Mesendoderm (in vitro differentiated cells): ENCODE measurements at places on chromosomes 6 and 20.

DNA sequence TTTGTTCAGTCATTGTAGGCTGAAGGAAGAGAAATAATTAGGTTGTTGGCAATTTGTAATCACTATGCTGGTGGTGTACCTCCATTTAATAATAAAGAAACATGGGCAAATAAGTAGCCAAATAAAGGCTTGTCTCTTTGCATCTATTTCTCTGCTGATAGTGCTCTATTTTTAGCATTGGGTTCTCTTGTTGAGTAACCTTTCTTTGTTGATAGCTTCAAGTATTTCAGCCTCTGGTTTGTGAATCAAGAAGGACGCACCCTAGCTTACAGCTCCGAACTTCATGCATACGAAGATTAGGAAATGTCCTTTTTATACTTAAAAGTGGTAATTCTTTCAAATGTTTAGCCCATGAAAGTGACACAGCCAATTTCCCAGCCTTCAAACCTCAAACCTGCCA lies 2.6 kb downstream of the PPP1R14C start:
- no peak for DNase-seq

GRCh38 chr6:83044091-83044768 lies 21.4 kb downstream of the UBE3D start:
- no peak for DNase-seq

DNA sequence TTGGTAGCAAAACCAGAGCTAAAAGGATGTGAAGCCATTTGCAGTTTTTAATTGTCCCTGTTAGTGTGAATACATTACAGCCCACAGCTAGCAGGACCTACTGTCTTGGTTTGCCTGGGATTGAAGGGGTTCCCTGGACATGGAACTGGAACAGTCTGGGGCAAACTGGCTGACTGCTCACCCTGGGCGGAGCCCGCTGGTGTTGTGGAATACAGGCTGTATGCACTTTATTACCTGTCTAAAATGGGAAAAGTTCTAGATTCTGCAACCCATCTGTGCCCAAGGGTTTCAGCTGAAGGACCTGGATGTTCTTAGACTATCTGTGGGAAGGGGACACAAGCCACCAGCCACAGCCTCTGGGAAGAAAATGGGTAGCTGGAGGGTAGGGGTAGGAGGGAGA lies 12.2 kb upstream of the CDKN1A start:
- DNase-seq: no peak

DNA sequence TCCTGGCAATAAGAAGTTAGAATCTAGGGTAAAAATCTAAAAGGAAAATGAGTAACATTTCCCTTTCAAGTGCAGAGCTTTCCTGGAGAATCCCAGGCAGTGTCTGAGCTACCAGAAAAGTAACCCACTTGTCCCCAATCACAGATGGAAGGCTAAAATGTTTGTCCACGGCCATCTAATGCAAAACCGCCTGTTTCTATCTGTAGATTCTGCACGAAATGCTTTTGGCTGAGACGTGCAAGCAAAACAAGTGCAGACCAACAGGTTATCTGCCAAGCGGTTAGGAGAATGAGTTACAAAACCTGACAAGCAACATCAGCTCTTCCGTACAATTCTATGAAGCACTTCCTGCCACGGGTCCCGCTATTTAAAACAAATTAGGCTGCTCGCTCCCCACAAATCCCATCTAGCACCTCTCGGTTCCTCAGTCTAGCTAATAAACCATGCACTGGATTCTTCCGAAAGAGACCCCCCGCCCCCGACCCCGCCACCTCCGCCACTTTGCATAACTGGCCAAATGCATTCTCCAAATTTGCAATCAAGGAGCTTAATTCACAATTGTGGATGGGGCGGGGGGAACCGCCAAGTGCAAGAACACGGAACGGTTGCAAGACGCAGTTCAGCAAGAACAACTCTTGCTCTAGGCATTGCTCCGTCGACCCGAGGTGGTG lies 1.4 kb downstream of the ELOVL5 start:
- no peak for DNase-seq

GRCh38 chr20:18011482-18011881 lies 42.7 kb downstream of the MGME1 start:
- no peak for DNase-seq

GRCh38 chr6:53794720-53795339 lies at the start of gene LRRC1:
LRRC1 (plus strand) TSS chr6:53795005; CDS start chr6:53795257, 252 bp downstream.
- DNase-seq: peak; percentile 95

DNA sequence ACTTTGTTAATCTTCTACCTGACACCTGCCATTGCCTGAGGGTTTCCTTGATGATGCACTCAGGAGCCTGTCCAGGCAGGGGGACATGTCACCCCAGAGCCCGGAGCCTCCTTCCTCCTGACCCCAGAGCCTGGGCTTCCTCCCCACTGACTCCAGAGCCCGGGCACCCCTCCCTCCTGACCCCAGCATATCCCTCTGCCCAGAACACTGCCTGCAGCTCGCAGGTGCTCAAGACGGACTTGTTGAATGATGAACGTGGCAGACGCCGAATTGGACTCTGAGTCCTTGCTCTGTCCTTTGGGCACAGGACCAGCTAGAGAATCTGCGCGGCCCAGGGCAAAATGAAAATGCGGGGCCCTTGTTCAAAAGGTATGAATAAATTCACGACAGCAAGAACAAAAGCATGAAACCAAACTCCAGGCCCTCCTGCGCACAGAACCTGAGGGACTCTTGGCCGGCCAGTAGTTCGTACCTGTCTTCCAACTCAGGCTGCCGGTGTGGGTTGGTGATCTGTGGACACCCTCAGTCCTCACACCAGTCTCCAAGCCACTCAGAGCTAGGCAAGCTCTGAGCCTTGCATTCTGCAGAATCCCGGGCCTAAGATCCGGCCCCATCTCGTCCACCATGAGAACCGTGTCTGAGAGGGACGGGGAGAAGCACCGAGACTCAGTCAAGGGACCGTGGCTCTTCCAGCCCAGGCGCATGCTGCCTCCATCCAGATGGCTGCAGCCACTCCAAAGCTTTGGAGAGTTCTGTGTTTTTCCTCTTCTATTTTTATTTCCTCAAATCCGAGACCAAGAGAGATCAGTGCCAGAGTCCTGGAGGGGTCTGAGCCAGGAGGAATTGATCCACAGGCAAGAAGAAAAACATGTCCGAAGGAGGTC lies 104.7 kb downstream of the BMP7 start:
- no peak for DNase-seq

DNA sequence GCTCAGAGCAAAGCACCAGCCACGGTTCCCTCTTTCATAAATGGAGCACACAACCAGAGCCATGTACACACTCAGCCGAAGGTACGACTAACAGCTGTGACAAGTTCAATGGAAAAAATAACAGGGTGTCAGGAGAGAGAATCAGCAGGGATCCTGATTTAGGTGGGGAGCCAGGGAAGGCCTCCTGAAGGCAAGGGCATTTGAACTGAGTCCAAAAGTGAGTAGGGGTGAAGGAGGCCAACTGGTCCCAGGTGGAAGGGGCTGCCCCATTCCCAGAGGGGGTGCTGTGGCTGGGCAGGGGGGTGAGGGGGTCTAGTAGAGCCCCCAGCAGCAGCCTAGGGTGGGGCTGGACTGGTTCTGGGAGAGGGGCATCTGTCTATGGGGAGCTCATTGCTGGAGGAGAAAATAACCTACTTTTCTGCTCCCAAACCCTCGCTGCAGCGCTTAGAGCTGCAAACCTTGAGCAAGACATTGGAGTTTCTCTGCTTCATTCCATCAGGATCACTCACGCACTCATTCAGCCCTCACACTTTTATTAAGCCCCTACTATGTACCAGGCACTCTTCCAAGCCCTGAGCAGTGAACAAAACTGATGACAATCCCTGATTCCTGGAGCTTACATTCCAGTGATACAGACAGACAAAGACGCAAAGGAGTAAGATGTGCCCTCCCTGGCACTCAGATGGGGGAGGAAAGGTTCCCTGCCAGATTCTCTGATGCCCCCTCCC lies 113.5 kb downstream of the TOX2 start:
- no peak for DNase-seq

DNA sequence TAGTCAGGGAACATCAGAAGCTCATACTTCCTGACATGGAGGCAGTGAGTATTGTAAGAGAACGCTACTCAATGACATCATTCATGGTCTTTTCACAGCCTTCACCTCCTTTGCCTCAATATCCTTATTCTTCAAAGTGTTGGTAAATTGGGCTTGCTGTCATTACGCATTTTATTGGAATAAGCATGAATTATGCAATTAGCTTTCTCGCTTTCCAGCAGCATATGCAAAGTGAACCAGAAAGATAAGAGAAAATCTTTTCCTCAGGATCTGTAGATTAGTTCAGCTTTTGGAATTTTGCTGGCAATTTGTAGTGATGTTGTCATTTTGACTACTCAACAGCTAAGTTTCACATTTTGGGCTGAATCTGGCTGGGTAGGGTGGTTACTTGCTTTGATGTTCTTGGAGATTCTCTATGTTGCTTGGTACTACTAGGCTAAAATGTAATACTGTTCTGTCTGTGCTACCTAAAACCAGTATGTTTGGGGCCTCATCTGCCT lies 1012.1 kb downstream of the KIF16B start:
- no peak for DNase-seq

GRCh38 chr6:111604259-111605099 lies 1.2 kb downstream of the TRAF3IP2 start:
- DNase-seq: peak; percentile 70

- DNase-seq: no peak
These were observed 5.2 kb upstream of the STMND1 start for GRCh38 chr6:17096652-17097051.

GRCh38 chr20:4026093-4026601 lies 10.8 kb upstream of the RNF24 start:
- DNase-seq: peak; percentile 84

GRCh38 chr6:67887419-67887746 lies 747.7 kb upstream of the ADGRB3 start:
- DNase-seq: no peak

- DNase-seq: peak; percentile 14
These were observed 1.1 kb downstream of the TPX2 start for GRCh38 chr20:31740208-31740607.

DNA sequence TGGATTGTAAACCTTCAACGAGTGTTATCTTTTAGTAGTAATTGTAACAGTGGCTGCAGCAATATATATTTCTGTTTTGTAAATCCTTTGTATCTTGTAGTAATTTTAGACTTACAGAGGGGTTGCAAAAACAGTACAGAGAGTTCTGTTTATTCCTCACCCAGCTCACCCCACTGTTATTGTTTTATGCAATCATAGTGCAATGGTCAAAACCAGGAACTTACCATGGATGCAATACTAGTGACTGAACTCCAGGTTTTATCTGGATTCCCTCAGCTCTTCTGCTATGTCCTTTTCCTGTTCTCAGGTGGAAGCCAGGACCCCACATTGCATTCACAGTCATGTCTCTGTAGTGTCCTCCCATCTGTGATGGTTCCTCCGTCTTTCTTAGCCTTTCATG lies 42.5 kb upstream of the NKX2-2 start:
- DNase-seq: no peak

GRCh38 chr6:11586536-11586935 lies 49.0 kb downstream of the TMEM170B start:
- DNase-seq: peak; percentile 72

DNA sequence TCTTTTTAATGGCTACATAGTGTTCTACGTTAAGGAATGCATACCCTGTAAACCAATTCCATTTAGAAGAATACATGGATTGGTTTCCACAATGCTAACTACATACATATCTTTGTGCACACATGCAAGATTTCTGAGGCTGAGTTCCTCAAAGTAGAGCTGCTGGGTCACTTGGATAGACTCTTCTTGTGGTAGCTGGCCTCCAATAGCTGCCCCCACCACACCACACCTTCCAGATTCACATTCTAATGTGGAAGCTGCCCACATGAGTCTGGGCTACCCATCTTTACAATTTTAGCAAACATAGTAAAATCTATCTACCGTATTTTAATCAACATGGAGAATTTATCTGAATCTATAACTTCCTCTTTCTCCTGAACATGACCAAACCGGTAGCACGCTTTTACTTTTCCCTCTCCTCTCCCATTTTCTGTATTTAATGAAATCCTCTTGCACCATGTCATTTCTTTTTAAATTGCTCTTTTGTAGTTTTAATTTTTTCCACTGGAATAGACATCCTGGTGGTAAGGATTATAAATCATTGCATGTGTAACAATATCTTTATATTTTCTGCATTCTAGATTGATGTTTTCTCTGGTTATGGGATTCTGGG lies 74.7 kb upstream of the CITED2 start:
- DNase-seq: no peak

DNA sequence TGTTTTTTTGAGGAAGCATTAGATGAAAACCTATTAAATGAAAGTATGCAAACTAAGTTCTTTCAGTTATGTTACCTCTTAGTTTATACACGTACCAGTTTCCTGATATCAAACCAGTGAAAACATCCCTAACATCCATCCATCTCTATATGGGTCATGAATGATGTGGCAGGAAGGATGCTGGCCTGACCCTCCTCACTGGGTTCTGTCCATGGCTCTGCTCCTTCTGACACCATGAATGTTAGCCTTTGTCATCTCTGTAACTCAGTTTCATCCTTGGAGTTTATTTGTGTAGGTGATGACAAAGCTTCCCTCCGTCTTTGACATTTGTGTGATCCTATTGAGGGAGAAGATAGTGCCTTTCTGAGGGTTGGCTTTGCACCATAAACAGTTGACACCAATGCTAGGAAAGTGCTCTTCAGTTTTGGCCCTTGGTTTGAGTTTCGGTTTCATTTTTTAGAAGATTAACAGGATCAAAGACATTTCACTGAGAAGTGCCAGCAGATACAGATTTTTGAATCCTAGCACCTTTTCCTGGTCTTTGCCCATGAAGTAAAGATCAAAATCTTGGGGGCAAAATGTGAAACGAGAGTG lies 72.0 kb upstream of the SCGN start:
- DNase-seq: no peak

DNA sequence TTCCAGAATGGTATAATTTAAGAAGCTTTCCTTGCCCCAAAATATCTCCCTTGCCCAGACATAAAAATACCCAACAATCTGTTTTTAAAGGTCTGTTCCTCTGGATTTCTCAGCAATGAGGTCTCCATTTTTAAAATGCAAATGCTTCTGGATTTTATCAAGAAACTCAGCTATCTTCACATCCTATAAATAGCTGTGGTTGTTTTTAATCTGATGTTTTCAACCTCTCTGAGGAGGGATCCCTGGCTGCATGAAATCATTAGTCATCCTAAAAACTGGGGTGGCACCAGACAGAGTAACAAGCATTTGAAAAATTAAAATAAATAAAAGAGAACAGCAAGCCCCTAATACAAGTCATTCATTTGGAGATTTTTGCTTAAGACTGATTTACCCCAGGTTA lies 168.5 kb upstream of the ID4 start:
- DNase-seq: no peak

GRCh38 chr6:19399406-19399805 lies 437.8 kb upstream of the ID4 start:
- DNase-seq: no peak

DNA sequence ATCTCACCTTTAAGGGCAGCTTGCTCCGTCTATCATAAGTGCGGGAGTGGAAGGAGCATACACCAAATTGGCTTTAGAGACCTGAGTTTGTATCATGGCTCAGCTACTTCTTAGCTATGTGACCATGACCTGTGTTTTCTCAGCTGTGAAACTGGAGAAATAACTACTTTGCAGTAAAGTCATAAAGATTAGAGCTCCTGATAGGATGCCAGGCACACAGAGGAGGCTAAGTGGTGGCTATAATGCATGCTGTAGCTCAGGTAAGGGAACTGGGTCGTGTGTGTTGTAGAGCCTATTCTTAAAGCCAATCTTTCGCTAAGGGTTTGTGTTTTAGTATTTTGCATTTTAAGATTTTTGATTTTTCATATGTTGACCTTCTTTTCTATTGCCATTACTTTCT lies 451.5 kb upstream of the MAN1A1 start:
- DNase-seq: no peak

GRCh38 chr6:2873643-2874042 lies 29.5 kb downstream of the SERPINB9 start:
- DNase-seq: no peak
